HAP-1 (cell line): ENCODE measurements at places on chromosomes 7 and 10.
A peak's percentile ranks its signal among the peaks of the same experiment; 100 is the strongest.

- DNase-seq: no peak
Measured at GRCh38 chr7:2011266-2012043, 221.3 kb downstream of the MAD1L1 start.

DNA sequence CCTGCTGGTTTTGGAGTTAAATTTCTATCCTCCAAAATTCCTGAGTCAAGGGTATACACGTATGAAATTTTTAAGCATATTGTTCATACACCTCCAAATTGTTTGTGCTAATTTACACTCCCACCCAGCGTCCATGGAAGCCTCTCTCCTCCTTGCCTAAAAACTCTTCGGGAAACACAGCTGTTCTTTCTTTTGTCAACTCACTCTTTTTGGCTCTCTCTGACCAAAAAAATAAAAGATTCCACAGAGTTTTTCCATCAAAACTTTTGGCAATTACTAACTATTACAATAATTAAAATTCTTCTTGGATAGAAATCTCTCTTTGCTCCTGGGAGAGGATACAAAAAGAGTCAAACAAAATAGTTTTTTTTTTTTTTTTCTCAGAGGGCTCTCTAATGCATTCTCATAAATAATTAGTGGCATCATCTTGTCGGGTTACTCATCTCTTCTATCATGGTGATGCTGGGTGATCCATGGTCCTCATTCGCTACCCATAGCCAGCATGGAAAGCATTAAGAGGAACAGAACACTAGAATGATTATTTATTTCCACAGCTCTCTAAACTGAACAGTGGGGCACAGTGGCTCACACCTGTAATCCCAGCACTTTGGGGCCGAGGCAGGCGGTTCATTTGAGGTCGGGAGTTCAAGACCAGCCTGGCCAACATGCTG is 310.7 kb downstream of the SFMBT2 start:
- no peak for DNase-seq

DNA sequence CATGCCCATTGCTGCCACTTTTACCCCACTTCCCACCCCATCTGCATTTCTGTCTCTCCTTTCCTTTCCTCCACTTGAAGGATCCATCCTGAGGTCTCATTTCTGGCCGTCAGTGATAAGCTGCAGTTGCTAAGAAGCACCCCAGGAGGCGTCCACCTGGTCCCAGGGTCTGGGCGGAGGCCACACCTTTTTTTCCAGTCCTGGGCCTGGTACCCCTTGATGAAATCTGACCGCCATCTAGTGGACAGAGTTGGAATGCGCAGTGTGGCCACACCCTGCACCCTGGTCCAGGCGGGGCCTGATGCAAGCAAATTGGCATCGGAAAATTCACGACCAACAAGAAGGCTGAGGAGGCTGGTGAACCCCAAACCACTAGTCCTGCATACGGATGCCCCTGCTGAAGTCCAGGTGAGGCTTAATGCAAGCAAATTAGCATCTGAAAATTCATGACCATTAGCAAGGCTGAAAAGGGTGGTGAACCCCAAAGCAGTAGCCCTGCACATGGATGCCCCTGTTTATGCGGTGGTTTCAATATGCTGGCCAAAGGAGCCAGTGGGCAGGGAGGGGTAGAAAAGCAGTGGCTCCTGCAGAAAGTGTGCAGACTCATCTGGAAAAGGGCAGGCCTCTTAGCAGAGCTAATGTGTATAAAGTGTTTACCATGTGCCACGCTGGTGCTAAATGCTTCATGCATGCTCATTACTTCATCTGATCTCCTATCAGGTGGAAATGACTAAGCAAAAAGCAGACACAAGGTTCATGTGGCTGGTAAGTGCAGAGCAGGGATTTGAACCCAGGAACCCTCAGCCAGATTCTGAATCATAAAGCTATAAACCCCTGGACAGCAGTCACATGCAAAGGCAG is 43.2 kb downstream of the GPAM start:
- DNase-seq: peak; percentile 93

DNA sequence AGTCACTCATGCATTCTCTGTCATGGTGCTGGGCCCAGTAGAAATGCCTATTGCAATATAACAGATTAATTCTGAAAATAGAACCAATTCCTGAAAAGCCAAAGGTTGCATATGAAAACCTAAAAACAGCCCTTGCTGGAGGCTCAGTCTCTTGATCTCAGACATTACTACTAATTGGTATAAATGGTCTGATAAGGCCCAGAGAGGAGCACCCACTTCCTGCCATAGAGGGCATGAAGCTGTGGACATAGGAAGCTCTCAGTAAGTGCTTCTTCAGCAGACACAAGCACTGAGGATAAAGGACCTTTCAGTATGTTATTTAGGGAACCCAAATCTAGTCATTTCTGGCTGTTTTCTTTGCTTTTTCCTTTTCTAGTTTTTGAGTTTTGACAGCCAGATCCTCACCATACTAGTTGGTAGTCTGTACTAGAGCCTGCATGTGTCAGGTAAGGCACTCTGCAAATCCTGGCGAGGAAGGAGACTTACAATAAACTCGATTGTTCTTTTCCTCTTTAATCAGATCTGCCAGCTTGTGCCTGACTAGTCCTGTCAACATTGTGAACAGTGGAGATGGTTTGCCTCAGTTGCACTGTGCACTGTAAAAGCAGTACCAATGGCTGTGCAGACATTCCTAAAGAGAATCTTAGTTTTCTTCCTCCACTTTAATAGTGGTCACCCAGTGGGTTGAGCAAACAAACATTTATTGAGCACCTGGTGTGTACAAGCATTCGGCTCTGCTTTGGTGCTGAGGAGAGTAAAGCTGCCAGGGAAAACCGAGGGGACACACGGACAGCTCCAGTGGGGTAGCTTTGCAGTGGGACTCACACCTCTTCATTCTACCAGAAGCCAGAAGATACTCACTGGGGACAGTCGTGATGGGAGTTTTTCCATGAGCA is 140.9 kb downstream of the CHN2 start:
- no peak for DNase-seq

GRCh38 chr10:122968698-122969097 is 11.5 kb upstream of the PSTK start:
- DNase-seq: no peak

DNA sequence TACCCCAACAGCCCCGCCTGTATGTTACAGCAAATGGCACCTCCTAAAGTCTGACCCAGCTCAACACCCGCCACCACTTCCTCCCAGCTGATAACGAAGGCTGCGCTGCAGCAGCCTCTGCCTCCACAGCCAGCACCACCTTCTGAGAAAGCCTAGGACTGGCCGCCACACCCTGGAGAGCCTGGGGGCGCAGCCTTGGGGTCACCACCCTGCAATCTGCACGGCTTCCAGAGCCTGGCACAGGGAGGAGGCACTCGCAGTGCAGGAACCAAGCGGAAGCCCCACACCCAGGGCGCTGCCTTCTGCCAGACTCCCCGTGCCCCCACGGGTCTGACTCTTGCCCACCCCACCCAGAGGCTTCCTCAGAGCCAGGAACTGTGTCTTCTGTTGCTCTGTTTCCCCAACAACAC is 112.5 kb downstream of the MAD1L1 start:
- DNase-seq: no peak
